ENCODE measurements at places on chromosomes 5 and 9.

DNA sequence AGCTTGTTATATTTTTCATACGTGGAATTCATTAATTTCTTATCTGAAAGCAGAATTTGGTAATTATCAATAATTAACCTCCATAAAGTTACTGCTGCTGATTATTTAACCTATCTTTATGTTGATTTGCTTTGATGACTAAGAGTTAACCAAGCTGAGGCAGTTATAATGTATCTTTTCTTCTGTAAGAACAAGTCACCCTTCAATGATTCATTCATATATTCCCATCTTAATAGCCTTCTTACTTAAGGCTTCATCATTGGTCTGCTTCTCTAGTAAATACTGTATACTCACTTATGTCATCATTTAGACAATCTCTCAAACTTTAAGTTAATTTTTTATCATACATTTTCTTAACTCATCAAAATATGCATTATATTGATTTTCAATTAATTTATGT, 592.2 kb downstream of the ANXA1 start:
- no peak for DNase-seq

- no peak for DNase-seq
Observed at GRCh38 chr9:37917313-37917731, 13.4 kb upstream of the SLC25A51 start.

DNA sequence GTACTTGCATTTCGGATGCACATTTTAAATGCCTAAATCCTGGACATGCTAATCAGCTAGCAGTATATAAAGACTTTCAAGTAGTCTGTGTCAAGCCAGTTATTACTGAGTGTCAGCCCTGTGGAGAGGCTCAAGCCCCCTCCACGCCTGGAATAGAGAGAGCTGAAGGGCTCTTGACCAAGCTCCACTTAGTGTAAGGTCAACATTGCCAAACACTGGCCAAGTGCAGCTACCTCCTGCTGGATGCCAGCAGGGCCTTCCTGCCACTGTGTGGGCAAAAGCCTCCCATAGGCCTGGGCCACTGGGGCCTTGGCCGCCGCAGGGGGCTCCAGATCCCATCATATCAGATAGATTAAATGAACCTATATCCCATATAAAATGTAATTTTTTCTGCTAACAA, 239.4 kb upstream of the PANK3 start:
- no peak for DNase-seq

- no peak for DNase-seq
Observed at GRCh38 chr9:72665421-72665820, 144.0 kb downstream of the TMC1 start.

DNA sequence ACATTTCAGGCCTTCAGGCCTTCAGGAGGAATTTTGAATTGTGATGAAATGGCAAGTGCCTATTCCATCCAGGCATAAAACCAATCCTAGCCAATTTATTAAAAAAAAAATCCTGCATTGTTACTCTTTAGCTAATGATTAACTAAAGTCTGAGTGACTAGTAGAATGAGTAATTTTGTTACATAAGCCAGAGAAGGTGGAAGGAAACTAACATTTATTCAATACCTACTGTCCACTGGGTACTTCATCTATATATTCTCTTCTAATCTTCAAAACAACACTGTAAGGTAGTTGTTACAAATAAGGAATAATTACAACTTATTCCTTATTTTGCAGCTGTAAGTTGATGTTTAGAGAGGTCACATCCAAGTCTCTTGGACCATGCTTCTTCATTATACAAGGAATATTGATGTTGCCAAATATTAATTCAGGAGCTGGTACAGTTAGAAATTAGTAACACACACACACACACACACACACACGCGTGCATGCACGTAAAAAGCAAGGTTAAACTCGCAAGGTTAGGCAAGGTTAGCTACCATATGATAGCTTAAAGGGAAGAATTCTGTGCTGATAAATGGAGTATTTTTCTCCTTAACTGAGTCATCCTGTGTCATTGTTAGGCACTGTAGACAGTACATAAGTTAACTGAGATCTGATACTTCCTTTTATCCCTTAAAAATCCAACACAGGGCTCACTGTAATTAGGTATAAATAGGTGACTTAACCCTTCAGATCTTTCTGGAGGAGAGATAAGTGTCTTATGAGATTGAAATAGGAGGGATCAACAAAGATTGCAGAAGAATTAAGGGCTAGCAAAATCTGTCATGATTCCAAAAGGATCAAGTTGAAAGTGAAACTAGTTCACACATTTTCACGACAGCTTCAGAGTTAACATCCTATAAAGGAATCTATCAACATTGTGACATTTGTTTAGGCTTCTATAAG, 596.9 kb downstream of the PDE4D start:
- no peak for DNase-seq

- DNase-seq: no peak
Observed at GRCh38 chr9:76718166-76718565, 46.1 kb upstream of the PCA3 start.

DNA sequence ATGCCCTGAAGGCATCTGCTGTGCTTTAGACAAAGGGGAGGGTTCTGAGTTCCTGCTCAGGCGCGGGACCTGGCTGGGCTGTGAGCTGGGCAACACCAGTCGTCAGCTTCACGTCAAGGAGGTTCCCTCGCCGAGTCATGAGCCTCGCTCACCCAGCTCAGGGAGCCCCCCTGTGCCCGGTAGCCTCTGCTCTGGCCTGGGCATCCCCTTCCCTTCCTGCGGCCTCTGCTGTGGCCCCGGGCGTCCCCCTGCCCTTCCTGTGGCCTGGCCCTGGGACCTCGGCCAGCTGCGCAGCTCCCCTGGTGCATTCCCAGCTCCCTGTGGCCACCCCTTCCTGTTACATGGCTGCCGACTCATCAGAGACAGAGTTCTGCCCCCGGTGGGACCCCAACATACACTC, 29.8 kb downstream of the TERT start:
- DNase-seq: no peak

GRCh38 chr5:116444373-116445295, 130.0 kb downstream of the SEMA6A start:
- DNase-seq: no peak

GRCh38 chr5:52648726-52649125, 139.0 kb upstream of the ITGA1 start:
- no peak for DNase-seq

GRCh38 chr5:178292826-178293205, 60.2 kb upstream of the PHYKPL start:
- DNase-seq: no peak

DNA sequence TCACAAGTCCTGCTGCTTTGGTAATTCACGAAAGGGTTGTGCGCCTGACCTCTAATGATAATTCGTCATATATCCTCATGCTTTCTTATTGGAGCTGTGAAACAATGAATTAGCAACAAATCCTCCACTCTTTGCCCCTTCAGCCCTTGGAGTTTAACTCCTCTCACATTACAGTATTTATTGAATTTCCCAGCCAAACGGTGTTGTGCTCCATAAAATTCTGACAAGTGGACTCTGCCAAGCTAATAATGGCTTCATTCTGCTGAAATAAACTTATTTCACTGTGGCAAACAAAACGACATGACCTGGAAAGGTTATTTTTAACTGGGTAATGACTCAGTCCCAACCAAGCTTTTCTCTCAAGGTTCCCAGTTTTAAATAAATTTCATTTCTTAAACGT, 984.4 kb upstream of the DMAC1 start:
- DNase-seq: no peak

DNA sequence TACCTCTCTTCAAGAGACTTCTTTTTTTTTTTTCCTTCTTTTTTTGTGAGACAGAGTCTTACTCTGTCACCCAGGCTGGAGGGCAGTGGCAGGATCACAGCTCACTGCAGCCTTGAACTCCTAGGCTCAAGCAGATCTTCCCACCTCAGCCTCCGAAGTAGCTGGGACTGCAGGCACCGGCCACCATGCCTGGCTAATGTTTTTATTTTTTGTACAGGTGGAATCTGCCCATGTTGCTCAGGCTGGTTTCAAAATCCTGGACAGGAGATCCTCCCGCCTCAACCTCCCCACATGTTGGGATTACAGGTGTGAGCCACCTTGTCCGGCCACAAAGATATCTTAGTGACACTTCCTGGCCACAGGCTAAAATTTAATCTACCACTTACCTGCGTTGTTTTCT, 42.9 kb upstream of the F2RL1 start:
- no peak for DNase-seq

DNA sequence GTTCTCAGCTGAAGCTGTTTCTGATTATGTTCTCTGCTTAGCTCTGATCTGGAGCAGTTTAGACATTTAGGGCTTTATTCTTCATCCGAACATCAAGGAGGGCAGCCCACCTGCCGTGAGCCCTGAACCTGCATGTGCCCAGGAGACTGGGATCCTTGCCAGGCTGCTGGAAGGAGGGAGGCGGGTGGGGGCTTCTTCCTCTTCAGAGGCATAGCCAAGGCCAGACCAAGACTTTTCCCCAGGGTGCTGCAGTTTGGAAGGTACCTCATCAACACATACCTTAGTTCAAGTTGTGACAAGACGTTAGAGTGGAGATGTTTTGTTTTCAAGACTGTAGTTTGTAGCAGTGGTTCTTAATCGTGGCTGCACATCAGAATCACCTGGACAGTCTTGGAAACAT, 64.9 kb downstream of the RALGPS1 start:
- DNase-seq: no peak

DNA sequence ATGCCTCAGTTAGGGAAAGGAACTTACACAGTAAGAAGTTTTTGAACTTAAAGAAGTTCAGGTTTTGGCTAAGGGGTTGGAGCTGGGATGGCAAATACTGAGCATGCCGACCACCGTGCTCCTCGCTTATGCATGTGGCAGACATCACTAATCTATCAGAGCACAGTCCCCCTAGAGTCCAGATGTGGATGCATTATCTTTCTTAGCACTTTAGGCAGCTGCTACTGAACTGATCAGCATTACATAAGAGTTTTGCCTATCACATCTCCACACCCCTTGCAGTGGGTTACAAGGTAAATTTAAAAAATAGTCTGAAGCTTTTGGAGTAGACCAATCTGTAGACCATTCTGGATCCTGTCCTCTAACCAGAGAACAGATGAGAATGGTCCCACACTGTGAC, 22.4 kb downstream of the MACIR start:
- DNase-seq: no peak

DNA sequence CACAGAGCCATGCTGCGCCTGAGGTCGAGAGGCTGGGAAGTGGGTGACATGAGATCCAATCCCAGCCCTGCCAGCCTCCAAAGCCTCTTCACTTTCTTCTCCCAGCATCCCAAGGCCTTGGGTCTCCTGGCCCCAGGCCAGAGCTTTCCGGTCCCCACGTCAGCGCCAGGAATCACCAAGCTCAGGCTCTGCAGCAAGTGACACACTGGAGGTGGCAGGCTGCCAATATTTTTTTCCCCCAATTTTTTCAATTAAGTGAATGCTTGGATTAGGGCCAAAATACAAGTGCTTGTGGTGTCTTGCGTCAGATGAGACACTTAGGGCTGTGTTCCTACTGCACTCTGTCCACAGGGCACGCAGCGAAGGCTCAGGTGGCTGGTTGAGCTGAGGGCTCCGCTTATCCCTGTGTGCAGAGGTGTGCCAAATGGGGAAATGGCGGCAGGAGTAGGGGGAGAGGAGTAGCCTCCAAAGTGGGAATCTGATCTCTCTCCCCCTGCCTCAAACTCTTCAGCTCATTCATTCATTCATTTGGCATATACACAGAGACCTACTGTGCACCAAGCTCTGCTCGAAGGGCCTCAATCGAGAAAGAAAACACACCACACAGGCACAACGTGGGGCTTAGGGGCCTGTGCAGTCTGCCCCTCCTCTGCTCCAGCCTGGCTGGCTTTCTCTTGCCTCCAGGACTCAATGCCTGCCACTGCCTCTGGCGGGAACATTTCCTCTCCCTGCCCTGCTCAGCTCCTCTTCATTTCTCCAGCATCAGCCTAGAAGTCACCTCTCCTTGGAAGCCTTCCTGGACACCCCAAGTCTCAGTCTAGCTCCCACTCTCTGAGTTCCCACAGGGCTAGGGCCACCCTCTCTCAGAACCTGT, 16.6 kb downstream of the SH3PXD2B start:
- no peak for DNase-seq

DNA sequence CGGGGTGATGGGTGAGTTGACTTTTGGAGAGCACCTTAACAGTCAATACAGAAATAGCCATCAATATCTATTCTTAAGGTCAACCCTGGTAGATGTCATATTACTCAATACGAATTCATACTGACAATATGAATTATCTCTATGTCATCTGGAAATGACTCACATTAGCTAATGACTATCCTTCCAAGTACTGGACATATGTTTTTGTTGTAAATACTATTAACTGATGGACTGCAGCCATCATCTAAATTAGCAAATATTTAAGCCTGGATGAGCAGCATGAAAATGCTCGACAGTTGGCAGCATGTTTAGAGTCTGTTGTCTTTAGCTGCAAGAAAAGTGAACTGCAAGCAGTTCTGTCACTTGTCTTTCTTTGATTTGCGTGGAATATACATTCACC, 19.6 kb upstream of the ISOC1 start:
- DNase-seq: no peak

GRCh38 chr5:128015978-128016377, 67.6 kb upstream of the SLC12A2 start:
- no peak for DNase-seq

DNA sequence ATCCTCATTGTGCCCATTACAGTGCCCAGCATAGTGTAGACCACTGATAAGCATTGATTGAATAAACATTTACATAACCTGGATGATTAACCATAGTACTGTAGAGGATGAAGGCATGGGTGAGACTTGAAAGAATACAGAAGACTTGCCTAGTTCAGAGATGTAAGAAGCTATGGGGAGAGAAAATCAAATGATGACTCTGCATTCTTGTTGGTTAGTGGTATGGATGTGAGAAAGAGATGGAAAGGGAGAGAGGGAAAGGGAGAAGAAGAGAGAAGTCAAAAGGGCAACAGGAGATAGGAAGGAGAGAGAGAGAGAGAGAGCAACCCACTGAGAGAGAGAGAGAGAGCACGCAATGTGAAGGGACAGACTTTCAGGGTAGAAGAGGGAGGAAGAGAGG, 26.8 kb downstream of the YIPF5 start:
- DNase-seq: no peak

GRCh38 chr9:69223605-69224004, 49.5 kb downstream of the TJP2 start:
- no peak for DNase-seq

GRCh38 chr5:10354048-10354872, 765 bp downstream of the MARCHF6 start:
- DNase-seq: no peak

DNA sequence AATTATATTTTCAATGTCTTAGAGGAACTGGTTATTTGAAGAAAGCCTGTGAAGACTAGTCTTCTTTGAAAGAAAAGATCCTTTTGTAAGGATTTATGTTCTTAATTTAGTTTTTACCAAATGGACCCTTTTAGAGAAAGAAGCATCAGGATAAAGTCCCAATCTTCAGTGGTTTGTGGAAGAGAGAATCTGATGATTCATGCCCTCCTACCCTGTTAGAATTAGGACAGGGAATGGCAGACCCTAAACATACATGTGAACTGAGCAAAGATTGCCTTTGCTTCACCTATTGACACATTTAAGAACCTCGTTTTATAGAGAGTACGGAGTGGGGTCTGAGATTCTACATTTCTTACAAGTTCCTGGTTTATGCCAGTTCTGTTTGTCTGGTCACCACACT, 20.1 kb upstream of the TMEFF1 start:
- no peak for DNase-seq

Measured in activated CD8-positive, alpha-beta memory T cell treated with anti-CD3 and anti-CD28 coated beads for 4 hours (primary cell).